ENCODE measurements at places on chromosomes 3 and 15. TPM values are rescaled to one million over a fixed set of nuclear protein-coding genes. Genes with fewer than 3 reads are reported as not detected.

DUOXA2 gene
- total RNA-seq: not detected

ROPN1B gene
- total RNA-seq: not detected

GRCh38 chr3:189626286-189626685 lies 4.9 kb upstream of the TP63 start:
- DNase-seq: no peak

DNA sequence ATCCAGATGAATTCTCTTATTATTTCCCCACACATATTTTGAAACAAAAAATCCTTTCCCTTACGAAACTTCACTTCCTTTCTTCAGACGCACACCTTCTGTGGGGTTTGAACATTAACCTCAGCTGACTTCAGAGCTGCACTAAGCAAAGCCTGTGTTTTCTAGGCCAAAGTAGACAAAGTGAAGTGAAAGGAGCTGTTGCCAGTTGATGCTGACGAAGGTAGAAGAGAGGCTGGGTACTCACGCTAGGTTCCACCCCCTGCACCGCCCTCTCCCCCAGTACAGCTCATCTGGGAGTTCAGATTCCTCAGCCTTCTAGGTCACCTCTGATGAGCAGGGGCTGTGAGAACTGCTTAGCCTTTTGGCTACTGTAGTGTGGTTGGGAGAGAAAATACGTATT lies 24.1 kb downstream of the DUT start:
- DNase-seq: no peak

- DNase-seq: peak; percentile 59
These were observed at the start of gene SV2B for GRCh38 chr15:91099995-91100813. Gene SV2B, plus strand, starts transcription at chr15:91100257. Its CDS starts 126,007 bp downstream, at chr15:91226264.

GRCh38 chr3:174168026-174168425 lies 691.1 kb upstream of the NAALADL2 start:
- DNase-seq: no peak

DNA sequence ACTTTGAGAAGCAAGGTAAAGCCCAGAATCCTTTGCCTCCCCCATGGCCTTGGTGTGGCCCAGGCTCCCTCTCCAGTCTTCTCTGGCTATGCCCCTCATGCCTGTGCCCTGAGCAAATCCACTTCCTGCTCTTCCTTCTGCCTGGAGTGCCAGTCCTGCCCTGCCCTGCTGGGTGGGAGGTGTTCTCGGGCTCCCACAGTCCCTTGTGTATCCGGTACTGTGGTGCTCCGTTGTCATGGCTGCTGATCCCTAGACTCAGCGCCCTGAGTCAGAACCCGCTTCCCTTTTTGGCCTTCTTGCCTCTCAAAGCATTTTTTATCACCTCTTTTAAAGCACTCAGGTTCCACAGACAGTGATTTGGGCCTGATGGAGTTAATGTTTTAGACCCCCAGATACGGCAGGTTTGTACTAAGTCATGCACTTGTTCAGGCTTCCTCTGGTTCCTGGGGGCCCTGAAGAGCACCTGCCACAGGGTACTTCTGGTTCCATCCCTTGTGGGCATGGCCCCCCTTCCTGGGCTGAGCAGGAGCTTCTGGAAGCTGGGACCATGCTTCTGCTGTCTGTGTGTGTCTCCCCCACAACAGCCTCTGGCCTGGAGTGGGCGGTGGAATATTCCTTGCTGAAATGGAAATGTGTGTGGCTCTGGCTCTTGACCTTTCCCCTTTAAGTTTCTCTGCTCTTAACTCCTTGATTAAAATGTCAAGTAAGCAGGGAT lies 29.6 kb upstream of the ADAMTS7 start:
- DNase-seq: no peak

All from activated CD4-positive, alpha-beta memory T cell treated with anti-CD3 and anti-CD28 coated beads, Interleukin-2, amount 10 ng/mL, durations not matched to agents 7 days and 5 days (primary cell).